Non-pigmented ciliary epithelial cell (primary cell): ENCODE measurements at places on chromosomes 12 and 14.

DNA sequence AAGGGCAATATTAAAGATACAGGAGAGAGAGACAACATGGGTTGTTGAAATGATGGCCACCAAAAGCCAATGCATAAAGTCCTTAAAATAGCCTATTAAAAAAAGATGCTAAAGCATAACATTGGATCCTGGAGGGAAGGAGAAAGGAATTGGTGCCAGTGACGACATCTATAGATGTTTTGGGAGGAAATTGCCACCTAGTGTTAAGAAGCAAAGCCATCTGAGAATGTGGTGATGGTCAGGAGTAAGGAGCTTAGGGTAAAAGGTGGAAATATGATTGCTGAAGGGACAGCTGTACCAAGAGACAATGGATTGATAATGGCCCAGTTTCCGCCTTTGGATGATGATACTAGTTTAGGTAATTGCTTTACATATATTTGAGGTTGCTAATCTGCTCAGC, 85.1 kb downstream of the TMEM30B start:
- DNase-seq = no peak

- DNase-seq = no peak
Measured at GRCh38 chr14:73749706-73750530, 35.7 kb upstream of the PNMA1 start.

DNA sequence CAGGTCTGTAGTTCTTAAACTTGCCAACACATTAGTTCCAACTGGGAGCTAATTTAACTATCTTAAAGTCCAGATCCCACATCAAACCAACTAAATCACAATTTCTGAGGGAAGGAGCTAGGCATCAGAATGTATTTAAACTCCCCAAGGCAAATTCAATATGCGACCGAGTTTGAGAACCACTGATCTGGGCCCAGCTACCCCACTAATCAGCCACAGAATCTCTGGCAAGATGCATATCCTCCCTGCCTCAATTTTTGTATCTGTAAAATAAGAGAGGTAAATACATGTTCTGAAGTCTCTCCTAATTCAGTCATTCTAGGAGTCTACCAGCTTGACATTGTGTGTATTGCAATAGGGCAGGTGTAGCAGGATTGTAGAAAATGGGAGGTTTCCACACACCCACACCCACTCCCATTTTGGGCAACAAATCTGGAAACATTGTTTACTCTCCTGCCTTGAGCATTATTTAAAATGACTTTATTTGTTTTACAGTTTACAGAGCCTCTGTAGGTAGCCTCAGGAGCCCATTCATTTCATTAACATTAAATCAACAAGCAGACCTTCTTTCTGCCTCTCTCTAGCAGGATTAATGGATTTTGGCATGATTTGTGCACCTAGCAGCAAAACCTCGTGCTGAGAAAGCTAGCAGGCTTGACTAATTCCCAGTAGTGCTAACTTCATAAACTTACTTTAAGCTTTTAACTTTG, 15.6 kb downstream of the LGR5 start:
- DNase-seq = no peak

DNA sequence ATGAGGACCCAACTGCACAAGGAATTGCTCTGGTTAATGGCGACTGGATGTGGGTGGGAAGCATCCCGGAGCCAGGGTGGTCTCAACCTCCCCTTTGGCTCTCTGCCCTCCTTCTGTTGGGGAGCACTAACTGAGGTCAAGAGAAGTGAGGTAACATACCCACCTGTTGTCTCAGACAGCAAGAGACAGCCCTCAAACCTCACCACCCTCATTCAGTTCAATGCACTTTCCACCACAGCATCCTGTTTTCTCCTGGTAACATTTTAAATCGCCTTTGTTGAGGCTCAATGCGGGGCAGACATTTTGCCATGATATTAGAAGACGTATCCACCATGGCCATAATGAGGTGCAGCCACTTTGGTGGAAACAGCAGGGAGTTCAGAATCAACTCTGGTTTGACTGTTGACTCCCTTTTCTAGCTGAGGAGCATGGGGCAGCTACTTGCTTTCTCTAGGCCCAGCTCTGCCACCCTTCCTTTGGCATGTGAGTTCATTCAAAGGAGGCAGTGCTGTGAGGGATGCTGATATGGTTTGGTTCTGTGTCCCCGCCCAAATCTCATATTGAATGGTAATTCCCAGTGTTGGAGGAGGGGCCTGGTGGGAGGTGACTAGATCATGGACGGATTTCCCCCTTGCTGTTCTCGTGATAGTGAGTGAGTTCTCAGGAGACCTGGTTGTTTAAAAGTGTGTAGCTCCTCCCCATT, 338.6 kb downstream of the PCNX1 start:
- no peak for DNase-seq

DNA sequence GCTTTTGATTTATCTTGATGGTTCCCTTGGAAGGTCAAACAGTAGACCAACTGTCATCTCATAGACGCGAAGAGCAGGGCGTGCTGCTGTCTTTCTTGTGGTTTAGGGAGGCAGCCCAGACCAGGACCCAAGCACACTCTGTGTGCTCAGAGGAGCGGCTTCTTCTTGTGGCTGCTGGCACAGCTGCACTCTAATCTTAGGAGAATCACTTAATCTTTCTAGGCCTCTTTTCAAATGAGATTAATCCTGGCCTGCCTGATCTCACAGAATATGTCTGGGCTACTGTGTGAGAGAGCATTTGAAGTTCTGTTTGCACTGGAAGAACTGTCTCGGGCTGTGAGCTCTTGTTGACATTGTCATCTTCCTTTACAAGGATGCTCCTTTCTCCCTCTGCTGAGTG, 60.0 kb upstream of the TRAF3 start:
- no peak for DNase-seq

DNA sequence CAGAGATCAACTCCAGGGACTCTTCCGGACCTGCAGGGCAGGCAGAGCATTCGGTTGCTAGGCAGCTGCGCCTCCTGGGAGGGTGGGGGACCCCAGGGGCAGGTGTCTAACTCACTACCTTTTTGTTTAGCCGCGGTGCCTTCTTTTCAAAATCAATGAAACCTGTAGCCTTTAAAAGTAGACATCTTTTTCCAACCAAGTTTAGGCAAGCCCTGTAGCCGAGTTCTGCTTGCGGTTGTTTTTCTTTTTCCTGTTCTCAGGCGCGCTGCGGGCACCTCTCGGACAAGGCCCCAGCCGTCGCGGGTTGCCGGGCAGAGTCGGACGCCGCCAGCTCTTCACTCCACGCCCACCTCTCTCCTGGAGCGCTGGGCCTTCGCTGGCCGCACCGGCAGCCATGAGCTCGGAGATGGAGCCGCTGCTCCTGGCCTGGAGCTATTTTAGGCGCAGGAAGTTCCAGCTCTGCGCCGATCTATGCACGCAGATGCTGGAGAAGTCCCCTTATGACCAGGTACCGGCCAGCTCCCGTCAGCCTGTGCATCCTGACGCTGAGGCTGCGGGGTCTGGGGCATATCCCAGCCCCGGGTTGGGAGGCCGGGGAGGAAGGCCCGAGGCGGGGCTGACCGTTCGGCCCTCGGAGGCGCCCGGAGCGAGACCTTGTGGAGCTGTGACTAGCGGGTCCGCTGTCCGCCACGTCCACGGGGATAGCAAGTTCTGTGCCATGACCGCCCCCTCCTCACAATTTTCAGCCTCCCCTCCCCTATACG, at the start of gene TTC8:
Gene TTC8, plus strand, starts transcription at position 338 of the 764 bp plus-strand sequence. Its CDS starts 57 bp downstream, at position 395.
- DNase-seq = peak; percentile 55

- DNase-seq = no peak
Measured at GRCh38 chr12:54368025-54368708, 3.9 kb upstream of the GPR84 start.

DNA sequence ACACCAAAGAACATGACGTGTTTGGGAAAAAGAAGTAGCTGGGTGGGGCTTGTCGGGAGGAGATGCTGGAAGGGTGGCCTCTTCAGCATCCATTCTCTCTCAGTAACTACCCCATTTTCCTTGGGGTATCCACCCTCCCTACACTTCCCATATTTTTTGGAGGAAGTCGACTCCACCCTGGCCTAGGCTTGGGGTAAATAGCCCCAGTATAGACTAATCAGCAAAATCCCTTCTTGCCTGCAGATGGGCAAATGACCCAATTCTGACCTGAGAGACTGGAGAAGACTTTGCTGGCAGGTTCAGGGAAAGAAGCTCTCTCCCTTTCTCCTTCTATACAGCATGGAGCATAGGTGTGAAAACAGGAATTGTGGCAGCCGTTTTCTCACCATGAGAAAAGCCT, 28.5 kb upstream of the JDP2 start:
- DNase-seq = no peak

- no peak for DNase-seq
Measured at GRCh38 chr12:72081777-72082176, 143.1 kb downstream of the TPH2 start.

GRCh38 chr14:20559461-20559904, 1.4 kb downstream of the RNASE9 start:
- DNase-seq = no peak

DNA sequence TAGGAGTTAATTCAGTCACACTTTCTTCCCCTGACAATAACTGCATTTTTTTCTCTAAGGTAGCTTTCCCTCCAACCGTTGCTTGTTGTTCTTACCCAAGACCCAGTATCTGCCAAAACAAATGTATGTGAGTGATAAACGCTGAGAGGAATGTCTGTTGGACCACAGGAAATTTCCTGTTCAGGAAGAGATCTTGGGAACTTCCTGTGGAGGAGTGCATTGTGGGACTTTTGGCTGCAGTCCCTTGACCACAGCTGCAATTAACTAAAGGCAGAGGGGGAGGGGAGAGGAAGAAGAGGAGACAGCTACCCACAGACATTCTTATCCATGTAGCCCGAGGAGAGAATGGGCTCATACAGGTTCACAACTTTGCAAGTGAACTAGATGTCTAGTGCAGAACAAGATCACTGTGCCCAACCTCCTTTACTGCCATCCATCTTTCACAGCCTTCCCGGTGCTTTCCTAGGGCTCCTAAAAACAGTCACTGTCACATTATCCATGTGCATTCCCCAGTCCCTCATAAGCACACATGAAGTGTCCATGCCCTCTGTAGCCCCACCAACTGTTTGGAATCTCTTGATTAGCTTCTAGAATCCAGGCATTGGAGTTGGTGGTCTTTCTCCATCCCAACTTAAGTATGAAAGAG, 149.5 kb downstream of the ETV6 start:
- DNase-seq = peak; percentile 85
